ENCODE measurements at places on chromosomes 7 and 10. TPM values are rescaled to one million over a fixed set of nuclear protein-coding genes. Genes with fewer than 3 reads are reported as not detected.

- DNase-seq = no peak
These were observed 47.3 kb downstream of the TFPI2 start for GRCh38 chr7:93843260-93843659.

- DNase-seq = no peak
These were observed 40.0 kb downstream of the VOPP1 start for GRCh38 chr7:55532150-55532917.

DNA sequence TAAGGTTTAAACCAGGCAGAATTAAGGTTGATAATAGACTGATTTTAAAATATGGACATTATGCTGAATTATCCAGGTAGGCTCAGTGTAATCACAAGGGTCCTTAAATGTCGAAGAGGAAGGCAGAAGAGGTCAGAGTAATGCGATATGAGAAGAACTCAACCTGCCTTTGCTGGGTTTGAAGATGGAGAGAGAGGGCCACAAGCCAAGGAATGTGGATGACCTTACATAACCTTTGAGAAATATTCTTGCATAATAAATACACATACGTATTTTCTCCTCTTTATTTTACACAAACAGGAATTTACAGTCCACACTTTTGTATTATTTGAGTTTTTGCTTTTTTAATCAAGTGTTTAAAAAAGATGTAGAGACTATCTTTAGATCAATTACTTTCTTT, 88.5 kb downstream of the ST7 start:
- DNase-seq = no peak

GRCh38 chr7:26705567-26705966, 158.8 kb downstream of the SKAP2 start:
- DNase-seq = no peak

- DNase-seq = no peak
These were observed 79.3 kb upstream of the PDZD8 start for GRCh38 chr10:117454502-117454901.

Gene BET1
- total RNA-seq = 2.4 TPM

Gene BUB3
- 12.2 TPM for total RNA-seq

DNA sequence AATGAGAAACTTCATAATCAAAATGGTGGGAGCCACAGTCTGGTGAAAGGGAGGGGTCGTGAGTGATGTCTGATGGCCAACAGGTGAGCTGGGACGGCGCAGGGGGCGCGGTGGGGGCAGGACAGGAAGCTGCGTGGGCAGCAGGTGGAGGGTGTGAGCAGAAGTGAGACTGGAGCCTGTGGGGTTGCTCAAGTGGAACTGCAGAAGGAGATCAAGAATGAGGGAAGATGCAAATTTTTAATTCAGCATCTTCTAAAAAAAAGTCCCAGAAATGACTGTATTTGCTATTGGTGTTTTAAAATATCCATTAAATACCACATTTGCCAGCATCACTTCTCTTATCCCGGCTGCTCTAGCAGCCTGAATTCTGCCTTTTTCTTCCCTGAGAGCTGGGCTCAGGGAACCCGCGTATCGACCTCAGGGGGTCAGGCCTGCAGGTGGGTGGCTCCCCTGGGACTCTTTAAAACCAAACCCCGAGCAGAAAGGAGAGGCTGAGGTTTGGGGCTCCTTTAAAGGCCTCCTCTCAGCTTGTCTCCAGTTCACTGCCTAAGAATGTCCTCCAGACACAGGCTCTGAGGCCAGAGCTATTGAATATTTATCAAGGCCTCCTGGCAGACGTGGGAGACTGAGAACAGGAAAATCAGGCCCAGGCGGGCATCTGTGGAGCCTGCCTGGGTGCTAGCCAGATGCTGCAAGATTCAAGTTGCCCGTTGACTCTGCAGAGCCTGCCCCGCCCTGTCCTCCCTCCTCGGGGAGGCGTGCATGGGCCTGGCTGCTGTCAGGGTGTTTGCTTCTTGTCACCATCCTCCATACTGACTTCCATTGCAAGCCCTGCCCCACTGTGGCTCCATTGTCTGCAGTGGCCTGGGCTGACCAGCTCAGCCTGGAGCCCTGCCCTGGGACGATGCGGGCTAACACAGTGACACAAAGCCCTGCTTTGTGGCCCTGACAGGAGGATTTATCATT, 53.9 kb downstream of the SYPL1 start:
- no peak for DNase-seq

Gene SPDYE2
- total RNA-seq = not detected

- DNase-seq = no peak
These were observed 306.4 kb upstream of the CDC14C start for GRCh38 chr7:48617993-48618392.

DNA sequence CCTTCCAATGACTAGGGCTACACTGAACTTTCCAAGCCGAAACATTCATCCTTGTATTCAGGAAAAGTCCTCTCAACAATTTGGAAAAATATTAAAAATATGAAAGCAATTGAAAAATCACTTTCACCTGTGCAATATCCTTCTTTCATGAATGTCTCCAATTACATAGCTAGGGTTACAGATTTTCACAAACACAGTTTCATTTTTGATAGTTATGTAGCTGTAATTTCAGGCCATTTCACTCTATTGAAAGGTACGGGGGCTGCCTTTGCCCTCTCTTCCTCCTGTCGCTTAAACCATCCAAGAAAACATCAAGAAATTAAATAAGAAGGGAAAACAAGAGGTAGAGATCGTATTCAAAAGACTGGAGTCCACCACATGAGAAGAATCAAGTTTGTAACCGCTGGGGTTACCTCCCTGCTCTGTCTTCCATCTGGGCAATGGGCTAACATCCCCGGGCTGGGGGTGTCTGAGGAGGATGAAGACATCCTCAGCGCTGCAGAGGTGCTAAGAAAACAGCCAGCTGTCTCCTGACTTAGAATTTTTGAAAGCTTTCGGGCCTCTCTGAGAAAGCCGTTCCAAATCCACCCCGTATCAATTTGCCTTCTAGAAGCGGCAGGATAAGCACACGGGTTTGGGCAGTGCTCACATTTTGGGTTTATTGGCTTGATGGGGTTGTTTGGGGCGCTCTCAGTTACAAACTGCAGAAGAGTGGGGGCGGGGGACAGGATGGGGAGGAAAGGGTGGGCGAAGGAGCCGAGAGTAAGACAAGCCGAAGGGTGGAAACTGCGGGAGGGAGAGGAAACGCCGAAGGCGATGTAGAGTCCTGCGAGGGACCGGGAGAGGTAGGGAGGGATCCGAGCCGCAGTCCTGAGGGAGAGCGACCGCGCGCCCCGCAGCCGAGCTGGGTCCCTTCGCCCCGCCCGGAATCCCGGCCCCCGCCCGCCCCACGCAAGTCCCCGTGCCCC, 24.3 kb upstream of the VAX1 start:
- DNase-seq = no peak

Gene ACBD5
- total RNA-seq = 8.7 TPM

GRCh38 chr7:111229181-111229740, 138.3 kb downstream of the LRRN3 start:
- no peak for DNase-seq

DNA sequence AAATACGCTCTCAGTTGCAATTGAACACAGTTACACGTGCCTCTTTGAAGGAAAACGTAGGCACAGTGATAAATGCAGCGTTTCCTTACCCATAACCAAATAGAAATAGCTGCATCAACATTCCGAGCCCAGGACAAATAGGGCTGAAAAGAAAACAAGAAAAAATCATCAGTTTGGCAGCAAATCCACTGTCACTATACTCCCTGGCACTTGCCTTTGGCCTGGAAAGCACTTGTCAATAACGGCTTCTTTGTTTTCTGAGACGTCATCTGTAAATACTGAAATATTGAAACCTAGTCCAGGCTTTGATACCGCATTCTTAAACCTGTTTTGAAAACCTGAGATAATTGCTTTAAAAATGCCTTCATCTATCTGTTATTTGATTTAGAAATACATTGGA, 167.2 kb upstream of the AKR1E2 start:
- DNase-seq = no peak

DNA sequence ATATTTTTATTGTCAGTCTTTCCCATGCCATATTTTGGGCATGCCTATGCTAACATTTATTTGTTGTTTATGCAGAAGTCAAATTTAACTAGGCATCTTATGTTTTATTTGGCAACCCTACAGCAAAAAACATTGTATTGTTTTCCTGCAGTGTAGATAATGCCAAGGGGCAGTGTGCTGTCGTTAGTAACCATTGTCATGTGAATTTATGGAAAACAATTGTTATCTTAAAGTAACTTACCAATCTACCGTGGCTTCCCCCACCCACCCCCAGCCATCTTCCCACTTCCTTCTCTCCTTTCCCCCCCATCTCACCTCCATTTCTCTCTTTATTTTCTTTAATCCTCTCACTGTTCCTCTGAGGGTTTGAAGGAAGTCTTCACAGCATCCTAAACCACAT, 370.5 kb downstream of the ACTR3B start:
- no peak for DNase-seq

DNA sequence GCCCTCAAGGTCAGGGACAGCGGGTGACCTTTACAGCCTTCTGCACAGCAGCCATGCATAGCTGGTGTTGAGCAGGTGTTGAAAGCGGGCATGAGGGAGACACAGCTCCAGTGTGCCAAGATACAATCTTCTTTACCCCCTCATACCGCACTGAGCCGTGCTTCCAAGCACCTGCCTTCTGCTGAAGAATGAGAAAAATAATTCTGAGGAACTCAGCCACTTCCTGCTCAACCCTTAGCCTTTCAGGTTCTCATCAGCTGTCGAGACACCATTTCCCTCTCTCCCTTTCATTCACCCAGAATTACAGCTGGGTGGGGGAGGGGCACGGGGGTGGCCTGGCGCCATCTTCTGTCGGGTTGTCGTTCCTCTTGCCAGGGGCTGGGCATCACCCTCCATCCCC, 58.6 kb downstream of the COL13A1 start:
- no peak for DNase-seq

Gene ADAP1
- 44.5 TPM for total RNA-seq

GRCh38 chr10:43706166-43706565, 57.5 kb upstream of the ZNF32 start:
- DNase-seq = no peak

Gene JAKMIP3
- not detected for total RNA-seq

Gene HTR5A
- not detected for total RNA-seq

DNA sequence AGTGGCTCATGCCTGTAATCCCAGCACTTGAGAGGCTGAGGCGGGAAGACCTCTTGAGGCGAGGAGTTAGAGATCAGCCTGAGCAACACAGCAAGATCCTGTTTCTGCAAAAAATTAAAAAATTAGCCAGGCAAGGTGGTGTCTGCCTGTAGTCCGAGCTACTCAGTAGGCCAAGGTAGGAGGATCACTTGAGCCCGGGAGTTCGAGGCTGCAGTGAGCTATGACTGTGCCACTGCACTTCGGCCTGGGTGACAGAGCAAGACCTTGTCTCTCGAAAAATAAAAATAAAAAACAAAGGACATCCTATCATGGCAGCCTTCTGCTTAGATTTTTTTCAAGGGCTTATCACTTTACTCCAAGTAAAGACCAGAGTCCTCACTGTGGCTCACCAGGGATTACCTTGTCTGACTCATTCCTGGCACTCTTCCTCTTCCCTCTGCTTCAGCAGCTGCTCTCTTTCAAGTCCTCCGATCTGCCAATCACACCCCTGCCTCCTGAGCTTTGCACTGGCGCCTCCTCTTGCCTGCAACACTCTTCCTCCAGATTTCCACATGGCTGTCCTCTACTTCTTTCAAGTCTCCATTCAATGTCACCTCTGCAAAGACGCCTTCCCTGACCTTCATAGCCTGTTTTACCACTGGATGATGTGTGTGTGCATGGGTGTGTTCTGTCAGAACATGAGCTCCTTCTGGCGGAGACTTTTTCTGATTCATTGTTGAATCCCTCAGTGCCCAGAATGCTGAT, 7.7 kb downstream of the PRTFDC1 start:
- DNase-seq = no peak

GRCh38 chr7:117424090-117424829, 3.0 kb downstream of the ASZ1 start:
- no peak for DNase-seq

Gene OPN1SW
- total RNA-seq = not detected

Gene ABCC2
- 0.96 TPM for total RNA-seq

Gene HABP2
- total RNA-seq = not detected

Gene WDFY4
- 33.8 TPM for total RNA-seq

GRCh38 chr10:124892031-124892430, 49.9 kb upstream of the ZRANB1 start:
- no peak for DNase-seq

Gene EPHA1
- total RNA-seq = not detected

- no peak for DNase-seq
These were observed 108.7 kb upstream of the PRR15 start for GRCh38 chr7:29454899-29455451.

GRCh38 chr10:14329746-14330173, 964 bp downstream of the FRMD4A start:
- no peak for DNase-seq

- DNase-seq = no peak
These were observed 190.3 kb upstream of the SHH start for GRCh38 chr7:156002362-156003066.

- no peak for DNase-seq
These were observed at the start of gene EFCAB10 for GRCh38 chr7:105581066-105581811. EFCAB10 (minus strand) TSS chr7:105581493; CDS start chr7:105581463, 30 bp downstream.

Gene SLC26A3
- total RNA-seq = 0.11 TPM

Gene GCK
- total RNA-seq = 2.7 TPM

DNA sequence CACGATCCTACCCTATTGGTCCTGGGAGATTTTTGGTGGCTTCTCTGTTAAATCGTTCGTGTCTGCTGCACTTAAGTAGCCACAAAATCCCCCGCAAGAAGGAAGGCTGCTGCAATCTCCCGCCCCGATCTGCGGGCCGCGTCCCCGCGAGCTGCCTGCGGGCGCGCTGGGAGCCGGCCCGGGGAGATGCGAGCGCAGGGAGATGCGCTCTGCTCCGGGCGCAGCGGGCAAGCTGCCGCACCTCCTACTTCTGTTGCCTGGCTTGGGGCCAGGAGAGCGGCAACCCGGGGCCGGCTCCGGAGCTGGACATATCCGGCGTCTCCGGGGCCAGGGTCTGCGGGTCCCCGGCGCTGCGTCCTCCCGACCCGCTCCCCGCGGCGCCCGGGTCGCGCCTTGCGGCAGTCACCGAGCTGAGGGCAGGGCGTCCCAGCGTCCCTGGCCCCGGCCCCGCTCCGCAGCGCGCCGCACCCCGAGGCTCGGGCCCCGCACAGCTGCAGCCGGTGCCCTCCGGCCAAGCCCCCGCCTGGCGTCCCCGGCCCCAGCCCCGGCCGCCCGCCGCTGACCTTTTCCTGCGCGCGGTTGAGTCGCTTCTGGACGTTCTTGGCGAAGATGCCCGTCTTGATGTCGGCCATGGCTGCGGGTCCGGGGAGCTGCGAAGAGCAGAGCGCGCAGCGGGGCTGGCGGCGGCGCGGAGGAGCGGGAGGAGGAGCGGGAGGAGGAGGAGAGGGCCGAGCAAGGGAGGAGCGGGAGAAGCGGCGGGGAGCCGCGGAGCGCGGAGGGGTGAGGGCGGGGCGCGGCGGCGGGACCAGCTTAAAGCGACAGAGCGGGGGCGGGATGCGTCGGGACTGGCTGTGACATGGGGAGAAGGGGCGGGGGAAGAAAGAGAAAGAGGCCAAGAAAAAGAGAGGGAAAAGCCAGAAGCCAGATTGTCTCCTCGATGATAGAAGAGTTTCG, at the start of gene AMPH:
Gene AMPH (minus strand): TSS at position 654 of the 954 bp plus-strand sequence. CDS start 22 bp downstream, at position 632.
- no peak for DNase-seq

GRCh38 chr7:285731-286130, 4.2 kb upstream of the FOXL3 start:
- DNase-seq = no peak

Gene PAPOLB
- total RNA-seq = not detected

Gene EFCAB10
- total RNA-seq = not detected

Gene NPS
- total RNA-seq = not detected

Data from ascending aorta (tissue), 2 donors.